ENCODE measurements at places on chromosomes 12 and 14.

GRCh38 chr14:39090548-39091111 lies 12.4 kb downstream of the SEC23A start:
- no peak for DNase-seq

DNA sequence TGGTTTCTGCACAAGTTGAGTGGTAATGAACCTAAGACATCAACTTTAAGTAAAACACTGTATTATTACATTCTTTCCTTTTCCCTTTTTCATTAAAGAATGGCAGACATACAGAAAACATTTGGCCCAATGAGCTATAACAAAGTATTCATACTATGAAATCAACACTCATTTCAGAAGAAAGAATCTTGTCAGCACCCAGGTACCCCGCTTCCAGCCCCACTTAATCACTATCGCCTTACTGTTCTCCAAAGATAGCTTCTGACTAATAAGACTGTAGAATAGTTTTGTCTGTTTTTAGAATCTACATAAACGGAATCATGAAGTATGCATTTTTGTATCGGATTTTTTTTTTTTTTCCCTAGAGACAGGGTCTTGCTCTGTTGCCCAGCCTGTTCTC lies 9.5 kb downstream of the CNTN1 start:
- DNase-seq: no peak

GRCh38 chr12:77152623-77153193 lies 87.3 kb upstream of the E2F7 start:
- peak; percentile 51 for DNase-seq

GRCh38 chr14:78324353-78324752 lies 154.2 kb downstream of the NRXN3 start:
- no peak for DNase-seq

GRCh38 chr12:93847517-93848474 lies 170.6 kb downstream of the CRADD start:
- DNase-seq: no peak

DNA sequence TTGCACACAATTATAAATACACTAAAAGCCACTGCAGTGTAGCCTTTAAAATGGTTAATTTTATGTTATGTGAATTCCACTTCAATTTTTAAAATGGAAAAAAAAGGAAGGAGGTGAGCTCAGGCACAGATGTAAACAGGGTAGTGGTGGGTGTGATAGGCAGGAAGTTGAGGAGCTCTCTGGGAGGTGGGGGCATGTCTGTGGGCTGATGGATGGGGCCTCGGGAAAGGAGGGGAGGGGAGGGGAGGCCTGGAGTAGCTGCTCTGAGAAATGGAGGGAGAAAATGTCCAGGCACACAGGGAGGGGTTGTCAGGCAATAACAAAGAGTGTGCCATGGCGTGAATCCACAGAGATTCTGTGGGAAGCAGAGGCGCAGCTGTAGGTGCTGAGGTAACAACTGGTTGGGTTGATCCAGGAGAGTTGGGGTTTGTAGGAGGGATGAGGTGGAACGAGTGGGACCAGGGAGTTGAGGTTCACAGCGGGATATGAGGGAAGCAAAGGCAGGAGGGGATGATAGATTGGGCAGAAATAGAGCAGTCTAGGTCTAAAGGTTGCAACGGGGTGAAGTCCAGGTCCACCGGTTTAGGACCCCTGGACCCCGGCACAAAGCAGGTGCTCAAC lies 57.2 kb downstream of the LTBP2 start:
- no peak for DNase-seq

DNA sequence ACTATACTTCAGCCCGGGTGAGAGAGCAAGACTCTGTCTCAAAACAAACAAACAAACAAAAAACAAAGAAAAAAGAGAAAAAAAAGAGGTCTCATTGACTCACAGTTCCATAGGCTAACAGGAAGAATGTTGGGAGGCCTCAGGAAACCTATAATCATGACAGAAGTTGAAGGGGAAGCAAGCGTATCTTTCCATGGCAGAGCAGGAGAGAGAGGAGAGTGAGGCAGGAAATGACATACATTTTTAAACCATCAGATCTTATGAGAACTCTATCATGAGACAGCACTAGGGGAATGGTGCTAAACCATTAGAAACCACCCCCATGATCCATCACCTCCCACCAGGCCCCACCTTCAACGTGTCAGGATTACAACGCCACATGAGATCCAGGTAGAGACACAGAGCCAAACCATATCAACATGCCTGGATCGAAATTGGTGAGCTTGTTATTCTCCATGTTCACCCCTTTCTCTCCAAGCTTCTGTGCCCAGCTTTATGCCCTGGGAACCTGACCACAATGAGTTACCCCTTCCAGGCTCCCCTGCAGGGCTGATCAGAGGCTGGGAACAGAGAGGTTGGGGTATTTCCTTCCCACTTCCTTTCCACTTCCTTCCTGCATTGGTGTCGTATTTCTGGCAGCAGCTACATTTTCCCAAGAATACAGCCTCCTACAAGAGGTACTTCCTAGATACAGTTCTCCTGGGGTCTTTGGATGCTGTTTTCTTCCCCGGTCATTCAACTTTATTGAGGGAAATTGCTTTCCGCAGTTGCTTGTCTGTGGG lies 219.3 kb upstream of the FLRT2 start:
- DNase-seq: no peak

- no peak for DNase-seq
Measured at GRCh38 chr12:93080452-93080851, 151.4 kb upstream of the EEA1 start.

DNA sequence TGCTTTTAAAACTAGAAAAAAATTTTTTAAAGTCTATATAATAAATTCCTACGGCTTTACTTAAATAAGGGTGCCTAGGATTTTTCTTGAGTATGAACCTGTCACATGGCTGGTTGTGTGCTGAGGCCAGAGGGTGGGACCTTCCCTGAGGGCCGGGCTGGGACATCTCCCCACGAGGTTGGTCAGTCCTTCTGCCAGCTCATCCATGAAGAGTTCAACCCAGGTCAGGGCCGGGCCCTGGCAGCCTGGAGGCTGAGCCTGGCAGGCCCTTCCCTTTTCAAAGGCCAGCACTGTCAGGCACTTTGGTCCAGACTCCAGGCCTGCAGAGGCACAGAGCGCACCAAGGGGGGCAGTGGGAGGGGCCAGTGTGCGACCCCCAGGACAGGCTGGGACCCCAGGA lies 31.7 kb downstream of the TNFAIP2 start:
- peak; percentile 82 for DNase-seq

DNA sequence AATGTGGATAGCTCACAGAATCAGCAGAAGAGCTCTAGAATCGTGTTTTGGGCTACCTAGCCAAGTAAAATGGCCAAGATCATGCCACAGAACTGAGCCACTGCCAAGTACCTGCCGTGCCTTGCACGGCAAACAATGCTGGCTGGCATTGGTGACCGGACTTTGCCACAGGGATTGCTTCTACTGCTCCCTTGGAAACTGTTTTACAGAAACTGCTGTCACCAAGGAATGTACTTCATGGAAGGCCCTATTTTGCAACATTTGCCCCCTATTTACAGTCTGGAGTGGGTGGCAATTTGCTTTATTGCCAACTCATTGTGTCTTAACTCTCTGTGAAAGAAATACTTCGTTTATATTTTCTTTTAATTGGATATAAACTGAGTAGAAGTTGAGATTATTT lies 49.0 kb downstream of the BORCS5 start:
- DNase-seq: no peak

DNA sequence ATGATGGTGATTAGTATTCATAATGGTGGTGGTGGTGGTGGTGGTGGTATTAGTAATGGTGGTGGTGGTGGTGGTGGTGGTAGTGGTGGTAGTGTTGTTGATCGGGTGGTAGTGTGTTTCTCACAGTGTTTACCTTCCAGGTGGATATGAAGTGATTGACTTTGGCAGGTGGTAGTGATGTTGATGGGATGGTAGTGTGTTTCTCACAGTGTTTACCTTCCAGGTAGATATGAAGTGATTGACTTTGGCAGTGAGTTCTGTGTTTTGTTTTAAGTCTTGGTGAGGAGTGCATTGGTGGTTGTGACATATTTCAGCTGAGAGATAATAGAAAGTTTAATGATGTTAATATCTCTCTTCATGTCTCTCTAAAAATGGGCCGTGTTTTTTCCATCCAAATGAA lies 189.4 kb downstream of the TMTC2 start:
- no peak for DNase-seq

DNA sequence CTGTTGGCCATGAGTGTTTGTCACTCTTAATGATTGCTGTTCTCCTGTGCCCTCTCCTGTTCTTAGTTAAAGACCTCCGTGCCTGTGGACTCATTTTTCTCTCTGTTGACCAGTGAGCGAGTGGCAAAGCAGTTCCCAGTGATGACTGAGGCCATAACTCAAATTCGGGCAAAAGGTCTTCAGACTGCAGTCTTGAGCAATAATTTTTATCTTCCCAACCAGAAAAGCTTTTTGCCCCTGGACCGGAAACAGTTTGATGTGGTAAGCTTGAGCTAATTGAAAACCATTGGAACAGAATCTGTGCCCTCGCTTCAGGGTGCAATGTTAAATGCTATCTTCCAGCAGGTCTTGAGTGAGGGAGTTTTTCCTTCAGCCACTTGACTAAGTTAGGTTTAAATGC lies 19.8 kb downstream of the ACAD10 start:
- DNase-seq: no peak

DNA sequence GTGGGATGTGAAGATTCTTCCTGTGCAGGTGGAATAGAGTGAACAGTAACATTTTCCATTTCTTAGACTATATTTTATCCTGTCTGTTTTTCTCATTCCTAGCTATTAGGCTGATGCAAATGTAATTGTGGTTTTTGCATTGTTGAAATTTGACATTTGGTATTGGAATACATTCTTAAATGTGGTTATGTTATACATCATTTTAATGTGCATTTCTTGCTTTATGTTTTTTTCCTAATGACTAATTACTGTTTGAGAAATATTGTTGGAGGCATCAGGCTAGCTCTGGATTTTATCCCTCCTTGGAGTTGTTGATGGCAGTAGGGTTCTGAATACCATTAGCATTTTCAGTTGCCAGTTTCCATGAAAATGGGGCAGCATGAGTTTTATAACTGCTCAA lies 75.9 kb upstream of the GNG2 start:
- DNase-seq: no peak

GRCh38 chr14:37232907-37233481 lies 35.3 kb downstream of the MIPOL1 start:
- peak; percentile 39 for DNase-seq

DNA sequence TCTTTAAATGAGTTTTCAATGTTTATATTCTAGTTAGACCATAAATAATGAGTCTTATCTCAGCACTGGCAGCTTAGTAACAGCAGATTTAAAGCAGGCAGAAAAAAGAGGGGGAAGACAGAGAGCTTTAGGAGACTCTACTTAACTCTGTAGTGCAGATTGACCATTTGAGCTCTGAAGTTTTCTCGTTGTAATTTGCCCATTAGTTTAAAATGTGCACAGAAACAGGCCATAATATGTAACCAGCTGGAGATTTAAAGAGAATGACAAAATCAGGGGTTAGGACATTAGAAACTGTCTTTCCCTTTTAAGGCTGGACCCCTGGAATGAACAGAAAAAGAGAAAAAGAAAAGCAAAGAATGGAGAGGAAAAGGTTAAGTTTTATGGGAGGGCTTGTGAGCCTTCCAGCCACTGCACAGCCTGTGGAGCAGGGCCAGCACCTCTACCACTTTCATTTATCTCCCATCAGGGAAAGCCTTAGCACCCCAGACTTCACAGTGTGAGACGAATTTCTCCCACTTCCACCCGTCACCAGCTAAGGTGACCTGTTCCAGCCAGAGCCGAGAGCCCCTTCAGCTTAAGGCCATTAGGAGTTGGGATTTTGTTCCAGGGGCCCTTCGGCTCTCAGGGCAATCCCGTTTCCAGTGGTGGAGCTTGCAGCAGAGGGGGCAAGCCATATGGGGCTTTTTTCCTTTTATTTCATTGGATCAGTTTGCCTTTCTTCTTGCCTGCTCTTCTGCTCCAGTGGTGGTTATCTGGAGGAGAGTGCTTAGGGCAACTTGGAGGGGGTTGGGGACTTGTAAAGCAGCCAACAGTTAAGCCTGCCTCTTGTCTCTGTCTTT lies 8.0 kb downstream of the IL22 start:
- DNase-seq: no peak

- no peak for DNase-seq
Measured at GRCh38 chr14:97120204-97120603, 323.0 kb downstream of the VRK1 start.

DNA sequence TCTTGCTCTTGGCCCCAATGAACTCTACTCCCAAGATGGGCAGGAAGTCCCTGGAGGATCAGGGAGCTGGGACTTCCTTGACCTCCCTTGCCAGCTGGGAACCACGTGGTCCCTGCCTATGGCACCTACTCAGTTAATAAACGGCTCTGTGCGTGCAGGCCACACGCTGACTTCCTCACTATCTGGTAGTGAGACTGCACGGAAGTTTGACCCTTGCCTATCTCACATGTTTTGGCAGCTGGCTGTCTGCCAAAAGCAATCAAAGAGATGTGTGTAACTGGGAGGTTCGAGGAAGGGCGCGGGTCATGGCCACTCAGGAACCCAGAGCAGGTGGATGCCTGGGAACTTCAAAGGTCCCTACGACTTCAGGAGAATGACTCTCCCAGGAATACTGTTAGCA lies 57.9 kb downstream of the RFLNA start:
- no peak for DNase-seq

DNA sequence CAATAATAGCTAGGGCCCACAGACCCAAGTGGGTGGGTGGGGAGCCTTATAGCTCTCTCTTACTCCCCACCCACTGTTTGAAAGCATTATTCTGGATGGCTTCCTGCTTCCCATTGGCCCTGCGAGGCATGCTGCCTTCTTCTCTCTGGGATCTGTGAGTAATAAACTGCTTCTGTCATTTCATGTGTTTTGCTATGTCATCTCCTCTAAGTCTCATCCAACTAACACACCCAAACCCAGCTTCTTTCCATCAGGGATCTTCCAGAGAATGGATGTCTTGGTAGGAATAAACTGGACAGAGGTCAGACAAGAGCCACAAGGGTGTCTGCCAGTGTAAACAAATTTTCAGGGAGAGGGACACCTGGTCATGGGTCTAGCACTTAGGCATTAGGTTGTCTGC lies 66.4 kb upstream of the BDKRB2 start:
- DNase-seq: peak; percentile 51

DNA sequence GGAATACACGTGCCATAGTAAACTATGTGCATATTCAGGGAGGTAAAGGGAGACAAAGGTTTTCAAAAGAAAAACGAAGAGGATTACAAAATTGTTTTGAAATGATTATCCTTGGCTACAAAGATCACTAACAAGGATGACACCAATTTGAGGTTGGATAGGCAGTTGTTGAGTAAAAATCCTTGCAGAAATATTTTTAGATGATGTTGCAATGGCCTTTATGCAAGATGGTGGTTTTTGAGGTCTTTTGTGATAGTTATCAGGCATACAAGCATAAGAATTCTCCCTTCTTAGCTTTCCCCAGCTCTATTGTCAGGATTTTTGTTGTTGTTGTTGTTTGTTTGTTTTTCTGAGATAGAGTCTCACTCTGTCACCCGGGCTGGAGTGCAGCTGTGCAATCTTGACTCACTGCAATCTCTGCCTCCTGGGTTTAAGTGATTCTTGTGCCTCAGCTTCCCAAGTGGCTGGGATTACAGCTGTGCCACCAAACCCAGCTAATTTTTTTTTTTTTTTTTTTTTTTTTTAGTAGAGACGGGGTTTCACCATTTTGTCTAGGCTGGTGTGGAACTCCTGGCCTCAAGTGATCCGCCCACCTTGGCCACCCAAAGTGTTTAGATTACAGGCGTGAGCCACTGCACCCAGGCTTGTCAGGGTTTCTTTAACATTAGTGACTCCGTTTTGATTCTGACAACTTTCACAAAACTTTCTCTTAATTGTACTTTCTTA lies 7.8 kb downstream of the RNASE1 start:
- no peak for DNase-seq

- no peak for DNase-seq
Measured at GRCh38 chr12:13181375-13182070, 15.0 kb upstream of the EMP1 start.

- no peak for DNase-seq
Measured at GRCh38 chr14:106060276-106060975, 534.0 kb downstream of the TMEM121 start.
